ENCODE measurements at places on chromosomes 1 and 21. TPM values are rescaled to one million over a fixed set of nuclear protein-coding genes. Genes with fewer than 3 reads are reported as not detected.

- DNase-seq: no peak
These were observed 10.0 kb upstream of the IRF6 start for GRCh38 chr1:209815931-209816341.

GRCh38 chr1:217630711-217631591, at the start of the genes GPATCH2 and SPATA17:
TSS of gene GPATCH2 (minus strand) at chr1:217631090. CDS start at chr1:217630971, 119 bp downstream.
TSS of gene SPATA17 (plus strand) at chr1:217631344. CDS start at chr1:217631379, 35 bp downstream.
- DNase-seq: peak; percentile 88

The IL20 gene
- not detected for total RNA-seq

The CELA2A gene
- total RNA-seq: not detected

The SMAP2 gene
- 30.7 TPM for total RNA-seq
